Iris pigment epithelial cell (primary cell): ENCODE measurements at places on chromosomes 2 and 18.
A peak's percentile ranks its signal among the peaks of the same experiment; 100 is the strongest.

DNA sequence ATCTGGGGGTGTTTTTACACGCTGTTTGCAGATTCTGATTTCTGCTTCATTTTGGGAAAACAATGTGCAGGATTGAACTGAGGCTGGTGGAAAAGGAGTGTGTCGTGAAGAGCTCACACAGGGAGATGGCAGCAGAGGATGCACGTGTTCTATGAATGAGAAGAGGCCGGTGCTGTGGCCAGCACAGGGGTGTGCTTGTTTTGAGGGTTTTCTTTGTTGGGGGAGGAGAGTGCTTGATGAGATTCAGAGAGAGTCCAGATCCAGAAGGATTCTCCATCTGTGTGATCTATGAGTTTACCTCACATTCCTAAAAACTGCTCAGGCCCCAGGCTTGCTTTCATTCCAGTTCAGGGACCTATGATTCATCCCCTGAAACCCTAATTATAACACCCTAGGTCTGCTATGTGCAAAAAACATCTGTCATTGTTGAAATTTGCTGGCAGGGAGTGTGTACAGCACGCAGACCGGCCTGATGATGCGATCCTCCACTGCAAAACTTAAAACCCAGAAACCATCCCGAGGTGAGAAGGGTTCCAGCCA lies 12.1 kb downstream of the TGFA start:
- DNase-seq, result no peak

- peak; percentile 72 for DNase-seq
Observed at GRCh38 chr2:158497486-158497885, 40.7 kb downstream of the PKP4 start.

- no peak for DNase-seq
Observed at GRCh38 chr2:232543928-232544631, 4.6 kb downstream of the CHRNG start.

DNA sequence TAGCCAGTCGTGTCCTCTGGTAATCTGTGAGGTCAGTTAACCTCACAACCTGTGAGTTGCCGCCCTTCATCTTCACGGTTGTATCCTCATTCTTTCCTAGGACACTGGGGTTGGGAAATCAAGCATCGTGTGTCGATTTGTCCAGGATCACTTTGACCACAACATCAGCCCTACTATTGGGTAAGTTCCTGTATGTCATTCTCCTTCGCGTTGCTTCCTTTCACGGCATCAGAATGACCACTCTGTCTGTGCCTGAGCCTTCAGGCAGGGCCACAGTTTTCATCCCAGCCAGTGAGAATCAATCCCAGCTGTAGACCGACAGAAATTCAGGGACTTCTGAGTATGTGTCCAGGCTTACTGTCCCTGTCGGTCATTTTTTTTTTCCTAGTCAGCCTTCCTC lies 67.1 kb downstream of the RAB31 start:
- peak; percentile 76 for DNase-seq

DNA sequence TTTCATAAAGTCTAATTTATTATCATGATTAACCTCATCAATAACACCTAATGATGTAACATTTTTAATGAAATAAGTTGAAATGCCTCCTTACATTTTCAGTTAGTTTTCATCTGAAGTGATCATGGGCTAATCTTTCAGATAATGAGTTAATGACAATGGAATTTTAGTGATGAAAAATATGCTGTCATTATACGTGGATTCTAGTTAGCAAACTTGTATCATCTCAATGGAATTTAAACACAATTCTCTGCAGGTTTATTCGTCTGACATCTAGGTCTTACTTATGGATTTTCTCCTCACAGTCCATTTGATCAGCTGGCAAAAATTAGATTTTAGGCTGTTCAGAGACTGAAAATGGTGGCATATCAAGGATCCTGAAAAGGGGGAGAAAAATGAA lies 885.0 kb downstream of the SLC4A3 start:
- DNase-seq, result peak; percentile 80

DNA sequence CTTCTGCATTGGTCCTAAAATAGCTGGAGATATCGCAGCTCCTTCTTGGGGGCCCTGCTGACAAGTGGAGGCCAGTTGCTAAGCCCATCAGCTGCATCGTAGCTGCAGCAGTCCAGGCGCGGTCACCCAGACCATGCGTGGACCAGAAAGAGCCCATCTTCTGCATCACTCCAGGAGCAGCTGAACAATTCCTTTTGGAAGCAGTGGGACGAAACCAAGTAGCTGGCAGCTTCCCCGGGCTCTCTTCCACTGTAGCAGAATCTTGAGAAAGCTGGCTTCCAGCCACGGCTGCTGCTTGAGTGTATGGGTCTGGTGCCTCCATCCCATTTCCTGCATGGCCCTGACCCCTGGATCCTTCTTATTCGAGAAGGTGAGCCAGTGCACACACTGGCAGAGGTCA lies 22.2 kb upstream of the CAB39 start:
- DNase-seq, result no peak

DNA sequence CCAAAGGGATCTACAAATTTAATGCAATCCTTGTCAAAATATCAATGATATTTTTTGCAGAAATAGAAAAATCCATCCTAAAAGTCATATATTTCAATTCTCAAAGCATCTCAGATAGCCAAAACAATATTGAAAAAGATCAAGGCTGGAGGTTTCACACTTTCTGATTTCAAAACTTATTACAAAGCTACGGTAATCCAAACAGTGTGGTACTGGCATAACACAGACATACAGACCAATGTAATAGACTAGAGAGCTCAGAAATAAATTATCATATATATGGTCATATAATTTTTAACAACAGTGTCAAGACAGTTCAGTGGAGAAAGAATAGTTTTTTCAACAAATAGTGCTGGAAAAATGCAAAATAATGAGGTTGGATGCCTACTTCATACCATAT lies 40.3 kb upstream of the PROKR1 start:
- DNase-seq, result no peak

DNA sequence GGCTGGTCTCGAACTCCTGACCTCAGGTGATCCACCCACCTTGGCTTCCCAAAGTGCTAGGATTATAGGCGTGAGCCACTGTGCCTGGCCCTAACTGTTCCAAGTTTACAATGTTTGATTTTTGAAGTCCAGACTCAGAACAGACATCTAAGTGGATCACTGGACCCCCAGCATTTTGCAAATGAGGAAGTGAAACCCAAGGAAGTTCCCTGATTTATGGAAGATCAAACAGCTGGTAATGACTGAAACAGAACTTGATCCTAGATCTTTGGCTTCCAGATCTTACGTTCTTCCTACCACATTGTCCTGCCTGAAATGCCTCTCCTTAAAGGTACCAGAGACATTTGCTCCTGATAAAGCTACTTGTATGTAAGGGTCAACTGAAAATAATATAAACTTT lies 58.3 kb upstream of the NCOA1 start:
- DNase-seq, result no peak

DNA sequence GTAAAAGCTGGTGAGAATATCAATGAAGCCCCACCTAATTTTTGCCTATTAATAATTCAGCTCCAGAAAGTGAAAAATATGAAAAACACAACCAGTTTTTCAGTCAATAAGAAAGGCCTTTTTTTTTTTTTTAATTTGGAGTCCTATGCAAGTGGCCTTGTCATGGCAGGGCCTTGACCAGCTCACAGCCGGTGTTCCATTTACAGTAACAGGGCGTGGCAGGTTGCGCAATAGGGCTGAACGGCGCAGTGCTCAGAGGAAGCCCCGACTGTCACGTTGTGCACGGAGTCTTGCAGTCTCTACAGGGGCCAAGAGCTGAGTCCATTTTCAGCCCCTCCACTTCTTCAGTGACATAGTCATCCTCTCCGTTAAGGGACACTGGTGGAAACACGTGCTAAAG lies 184.1 kb upstream of the FN1 start:
- no peak for DNase-seq

DNA sequence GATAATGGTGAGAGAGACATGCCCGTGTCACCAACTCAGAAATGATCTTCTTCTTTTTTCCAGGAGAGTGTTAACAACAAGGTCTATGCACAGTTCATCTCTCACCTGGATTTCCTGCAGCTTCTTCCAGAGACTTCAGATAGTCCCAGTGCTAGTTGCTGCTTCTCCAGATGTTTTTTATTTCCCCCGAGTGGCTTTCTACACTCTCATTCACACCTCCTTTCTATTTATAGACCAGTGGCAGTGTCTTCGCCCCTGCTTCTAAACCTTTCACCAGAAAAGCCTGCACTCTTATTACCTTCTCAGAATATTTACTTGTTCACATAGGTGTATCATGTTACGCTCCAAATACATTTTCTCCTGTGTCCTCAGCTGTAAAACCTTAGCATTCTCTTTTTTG lies 558.8 kb upstream of the CHAC2 start:
- no peak for DNase-seq

GRCh38 chr2:151771599-151772358 lies 37.5 kb upstream of the NEB start:
- DNase-seq, result peak; percentile 31

GRCh38 chr2:74374509-74375205 lies 5.5 kb downstream of the DCTN1 start:
- peak; percentile 88 for DNase-seq

GRCh38 chr18:60162388-60162787 lies 210.2 kb downstream of the MC4R start:
- DNase-seq, result no peak

DNA sequence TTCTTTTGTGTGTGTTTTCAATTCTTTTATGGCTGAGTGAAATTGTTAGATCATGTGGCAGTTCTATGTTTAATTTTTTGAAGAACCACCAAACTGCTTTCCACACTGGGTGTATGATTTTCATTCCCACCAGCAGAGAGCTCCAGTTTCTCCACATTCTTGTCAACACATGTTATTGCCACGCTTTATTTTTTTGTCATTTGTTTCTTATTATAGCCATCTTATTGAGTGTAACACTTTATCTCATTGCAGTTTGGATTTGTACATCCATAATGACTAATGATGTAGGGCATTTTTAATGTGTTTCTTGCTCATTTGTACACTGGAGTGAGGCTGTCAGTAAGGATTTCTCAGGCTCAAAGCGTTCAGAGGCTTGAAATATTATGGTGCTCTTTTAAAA lies 184.2 kb downstream of the PIEZO2 start:
- no peak for DNase-seq

DNA sequence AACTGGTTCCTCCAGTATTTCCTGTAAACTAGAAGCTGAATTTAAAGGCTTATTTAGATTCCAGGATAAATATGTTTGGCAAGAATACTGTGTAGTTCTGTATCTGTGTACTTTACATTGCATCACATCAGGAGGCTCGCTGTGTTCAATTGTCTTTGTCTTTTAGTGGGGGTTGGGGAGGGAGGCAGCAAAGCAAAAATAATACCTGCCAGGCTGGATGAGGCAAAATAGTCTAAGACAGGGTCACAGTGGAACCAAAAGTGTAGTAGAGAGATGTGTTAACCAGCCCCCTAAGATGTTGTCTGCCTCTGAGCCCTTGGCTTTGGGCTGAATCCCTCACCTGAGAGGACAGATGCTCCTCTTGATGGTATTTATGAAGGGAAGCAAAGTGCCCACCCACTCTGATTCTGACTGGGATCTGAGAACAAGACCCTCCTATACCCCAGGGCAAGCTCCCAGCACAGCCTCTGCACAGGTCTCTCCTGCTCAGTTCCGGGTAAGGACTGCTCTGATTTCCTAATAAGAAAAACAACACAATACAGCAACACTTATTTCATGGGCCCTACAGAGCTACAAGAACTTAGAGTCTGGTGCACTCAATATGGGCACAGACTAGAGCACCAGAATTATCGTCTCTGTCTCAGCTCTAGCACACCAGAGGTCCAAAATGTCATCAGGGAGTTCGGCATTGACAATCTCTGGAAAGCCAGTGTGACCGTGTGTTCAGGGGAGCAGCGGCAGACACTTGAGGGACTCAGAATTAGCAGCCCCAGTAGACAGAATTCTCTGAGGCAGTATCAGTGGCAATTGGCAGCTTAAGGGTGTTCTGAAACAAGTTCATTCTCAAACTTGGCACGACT lies 7.2 kb upstream of the AFTPH start:
- no peak for DNase-seq

- no peak for DNase-seq
Observed at GRCh38 chr2:18332477-18332876, 228.0 kb downstream of the RDH14 start.

- no peak for DNase-seq
Observed at GRCh38 chr18:22335731-22336198, 82.0 kb downstream of the CTAGE1 start.

- no peak for DNase-seq
Observed at GRCh38 chr2:226971084-226971483, 135.2 kb downstream of the RHBDD1 start.

- DNase-seq, result no peak
Observed at GRCh38 chr2:61318553-61318952, 152.3 kb downstream of the USP34 start.
